Spinal cord (tissue), 10 donors: ENCODE measurements at places on chromosomes 1 and 21. TPM values are rescaled to one million over a fixed set of nuclear protein-coding genes. Genes with fewer than 3 reads are reported as not detected.

Gene SLAMF6
- 0.11 TPM for total RNA-seq

Gene BROX
- 49.3 TPM for total RNA-seq

GRCh38 chr1:60911966-60912697 is 170.2 kb upstream of the NFIA start:
- no peaks in the 10 kb centered on the region for H3K36me3 ChIP-seq
- no peak overlapping the region for H3K27ac ChIP-seq
- no peaks in the 10 kb centered on the region for H3K27me3 ChIP-seq

DNA sequence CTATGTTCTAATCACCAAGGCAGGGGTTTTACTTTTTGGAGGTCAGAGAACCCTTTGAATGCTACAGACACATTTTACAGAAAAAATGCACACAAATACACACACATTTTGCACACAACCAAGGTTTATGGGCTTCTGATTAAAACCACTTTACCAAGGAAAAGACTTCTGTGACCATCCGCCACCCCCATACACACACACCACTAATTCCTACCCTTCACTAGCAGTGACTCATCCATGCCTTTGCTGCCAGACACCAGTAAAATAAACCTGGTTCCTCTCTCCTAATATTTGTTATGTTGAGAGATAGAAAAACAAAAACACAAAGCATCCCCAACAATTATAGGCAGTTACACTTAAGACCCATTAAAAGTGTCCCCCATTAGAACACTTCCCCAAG is 12.9 kb downstream of the PIGM start:
- DNase-seq = no peak
- H3K36me3 ChIP-seq = no peaks in the 10 kb centered on the region
- no peak overlapping the region for H3K4me3 ChIP-seq

- no peak overlapping the region for H3K27ac ChIP-seq
- no peak overlapping the region for H3K4me3 ChIP-seq
- H3K36me3 ChIP-seq = no peaks in the 10 kb centered on the region
- DNase-seq = no peak
- H3K4me1 ChIP-seq = peaks cover 2% of the 10 kb centered on the region
Observed at GRCh38 chr1:185644531-185644930, 89.7 kb upstream of the HMCN1 start.

DNA sequence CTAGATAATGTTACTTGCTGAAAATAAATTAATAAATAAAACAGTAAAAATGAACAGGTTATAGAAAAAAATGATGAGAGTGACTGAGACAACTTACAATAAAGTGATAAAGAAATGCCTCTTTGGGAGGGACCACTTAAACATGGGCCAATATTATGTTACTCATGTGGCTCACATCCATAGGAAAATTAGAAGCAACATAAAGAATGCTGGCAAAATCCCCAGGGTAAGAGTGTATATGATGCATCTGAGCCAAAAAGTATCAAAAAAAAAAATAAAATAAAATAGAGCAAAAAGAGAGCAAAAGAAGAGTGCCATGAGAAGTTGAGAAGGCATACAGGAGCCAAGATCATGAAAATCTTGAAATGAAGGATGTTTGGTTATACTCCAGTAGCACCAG is 818.0 kb downstream of the LTN1 start:
- H3K4me1 ChIP-seq = no peaks in the 10 kb centered on the region
- H3K27me3 ChIP-seq = no peaks in the 10 kb centered on the region
- H3K4me3 ChIP-seq = no peak overlapping the region
- H3K27ac ChIP-seq = no peak overlapping the region
- H3K36me3 ChIP-seq = no peaks in the 10 kb centered on the region

- no peaks in the 10 kb centered on the region for H3K36me3 ChIP-seq
- H3K27me3 ChIP-seq = no peaks in the 10 kb centered on the region
- DNase-seq = no peak
- H3K4me1 ChIP-seq = no peaks in the 10 kb centered on the region
- H3K27ac ChIP-seq = no peak overlapping the region
- H3K4me3 ChIP-seq = no peak overlapping the region
Observed at GRCh38 chr1:157240495-157241184, 102.4 kb upstream of the ETV3 start.

Gene DDOST
- total RNA-seq = 205 TPM

Gene DENND4B
- 18.9 TPM for total RNA-seq

Gene TMEM82
- not detected for total RNA-seq

Gene LAMC2
- 0.61 TPM for total RNA-seq

Gene MANEAL
- total RNA-seq = 30.8 TPM

GRCh38 chr1:2777424-2778219 is 23.9 kb downstream of the TTC34 start:
- no peak overlapping the region for H3K4me3 ChIP-seq
- H3K4me1 ChIP-seq = peaks cover 13% of the 10 kb centered on the region
- H3K27ac ChIP-seq = no peak overlapping the region
- DNase-seq = no peak
- H3K27me3 ChIP-seq = no peaks in the 10 kb centered on the region
- H3K36me3 ChIP-seq = no peaks in the 10 kb centered on the region

- no peaks in the 10 kb centered on the region for H3K36me3 ChIP-seq
- peaks cover 30% of the 10 kb centered on the region for H3K27me3 ChIP-seq
- no peak within 1 kb of the TSS for H3K4me3 ChIP-seq
- peaks cover 21% of the 10 kb centered on the region for H3K4me1 ChIP-seq
- no peak for DNase-seq
Observed at GRCh38 chr1:1206376-1206965, at the start of gene TNFRSF18. Gene TNFRSF18, minus strand, starts transcription at chr1:1206592. Its CDS starts 21 bp downstream, at chr1:1206571.
